ENCODE measurements at places on chromosomes 11 and 22. TPM values are rescaled to one million over a fixed set of nuclear protein-coding genes. Genes with fewer than 3 reads are reported as not detected.
A peak's percentile ranks its signal among the peaks of the same experiment; 100 is the strongest.

- no peak for DNase-seq
Observed at GRCh38 chr22:39350757-39351688, 1.2 kb downstream of the SYNGR1 start.

- no peak for DNase-seq
Observed at GRCh38 chr11:36044636-36045035, 100.8 kb downstream of the LDLRAD3 start.

- no peak for DNase-seq
Observed at GRCh38 chr11:73343076-73343873, 32.9 kb upstream of the RELT start.

GRCh38 chr11:66871521-66871901, 14.6 kb downstream of the LRFN4 start:
- no peak for DNase-seq

DNA sequence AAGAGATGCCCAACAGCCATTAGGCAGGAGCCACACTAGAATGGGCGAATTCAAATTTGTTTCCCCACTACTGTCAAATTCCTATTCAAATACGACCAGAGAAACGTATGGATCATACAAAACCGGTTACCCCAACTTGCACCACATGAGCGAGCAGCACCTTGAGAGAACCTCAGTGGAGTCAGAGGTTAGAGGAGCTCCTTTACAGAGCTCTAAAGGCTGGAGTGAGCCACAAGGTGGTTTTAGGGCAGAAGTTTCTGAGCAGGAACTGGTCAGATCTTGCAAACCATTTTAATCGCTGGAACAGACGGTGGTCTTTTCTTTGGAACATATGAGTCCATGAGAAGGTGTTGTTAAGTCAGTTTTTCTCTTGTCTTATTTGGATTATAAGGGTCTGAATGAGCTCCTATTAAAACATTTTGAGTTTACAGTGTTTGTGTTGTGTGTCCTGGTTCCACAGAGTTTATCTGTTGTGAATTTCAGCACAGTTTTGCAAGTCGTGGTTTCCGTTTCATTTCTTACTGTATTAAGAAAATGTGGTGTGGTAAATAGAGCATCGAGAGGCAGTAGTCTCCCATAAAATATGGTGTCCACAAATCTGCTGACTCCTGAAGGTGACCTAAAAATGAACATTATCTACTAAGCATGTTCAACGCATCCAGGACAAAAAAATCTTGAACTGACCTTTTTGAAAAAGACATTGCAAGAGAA, 471.7 kb downstream of the NTM start:
- no peak for DNase-seq

DNA sequence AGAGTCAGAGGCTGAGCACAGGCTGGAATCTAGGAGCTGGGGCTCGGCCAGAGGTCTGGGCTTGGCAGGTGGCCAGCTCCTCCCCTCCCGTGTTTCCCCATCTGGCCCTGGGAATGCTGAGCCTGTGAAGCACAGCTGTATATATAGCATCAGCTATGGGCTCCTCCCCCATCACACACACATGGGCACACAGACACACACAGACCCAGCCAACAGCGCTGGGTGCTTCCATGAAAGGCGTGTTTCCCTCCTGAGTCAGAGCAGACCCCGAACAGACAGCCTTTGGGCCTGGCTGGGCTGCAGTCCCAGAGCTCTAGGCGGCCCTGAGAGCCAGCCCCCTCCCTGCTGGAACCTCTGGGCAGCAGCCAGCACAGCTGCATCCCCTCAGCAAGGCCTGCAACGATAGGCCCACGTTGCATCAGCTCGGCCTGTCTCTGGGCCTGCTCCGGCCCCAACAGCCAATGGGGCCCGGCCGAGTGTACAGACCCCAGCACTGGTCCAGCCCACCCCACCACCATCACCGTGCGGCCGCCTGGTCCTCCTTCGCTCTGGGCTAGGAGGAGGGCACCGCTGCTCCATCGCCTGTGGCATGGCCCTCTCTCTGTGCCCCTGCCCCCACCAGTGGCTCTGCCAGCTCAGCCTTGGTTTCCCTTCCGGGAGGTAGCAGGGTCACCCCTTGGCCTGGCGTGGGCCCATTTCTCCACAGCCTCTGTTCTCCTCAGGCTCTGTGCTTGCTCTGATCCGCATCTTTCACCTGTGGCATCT, 7.6 kb upstream of the SERPINH1 start:
- DNase-seq, result no peak

DNA sequence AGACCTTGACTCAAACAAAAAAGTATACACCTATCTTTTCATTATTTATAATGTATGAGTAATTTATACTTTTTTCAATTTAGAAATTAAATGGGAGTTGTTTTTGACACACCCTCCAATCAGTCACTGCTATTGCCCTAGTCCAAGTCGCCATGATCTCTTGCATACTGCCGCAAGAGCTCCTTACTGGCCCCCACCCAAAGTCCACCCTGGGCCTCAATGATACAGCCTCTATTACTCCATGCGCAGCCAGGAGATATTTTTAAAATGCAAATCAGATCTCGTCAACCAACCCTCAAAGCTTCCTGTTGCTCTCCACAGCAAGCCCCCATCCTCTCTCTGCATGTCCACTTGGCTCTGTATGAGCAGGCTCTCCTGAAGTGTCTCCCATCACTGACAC, 12.8 kb upstream of the LMO1 start:
- DNase-seq, result no peak

- DNase-seq, result peak; percentile 92
Observed at GRCh38 chr11:117199053-117199915, at the start of gene TAGLN. TSS of gene TAGLN (plus strand) at chr11:117199370. CDS start at chr11:117203014, 3,644 bp downstream.

DNA sequence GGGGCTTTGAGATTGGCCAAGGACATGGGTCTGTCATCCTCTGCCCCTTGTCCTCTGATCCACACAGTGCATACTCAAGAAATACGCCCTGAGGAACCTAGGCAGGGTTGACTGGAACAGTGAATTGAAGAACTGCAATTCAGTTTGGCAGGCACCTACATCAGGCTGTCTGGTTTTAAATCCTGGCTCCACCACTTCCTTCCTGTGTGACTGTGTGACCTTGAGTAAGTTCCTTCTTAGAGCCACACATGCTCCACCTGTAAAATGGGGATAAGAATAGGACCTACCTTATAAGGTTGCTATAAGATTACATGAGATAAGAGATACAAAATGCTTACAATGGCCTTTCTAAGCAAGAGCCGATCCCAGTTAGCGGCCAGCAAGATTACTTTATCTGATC, 15.8 kb upstream of the TCF20 start:
- no peak for DNase-seq

- DNase-seq, result no peak
Observed at GRCh38 chr11:95835351-95835750, 45.1 kb downstream of the CEP57 start.

- peak; percentile 49 for DNase-seq
Observed at GRCh38 chr11:34341931-34342533, 15.8 kb downstream of the ABTB2 start.

- DNase-seq, result no peak
Observed at GRCh38 chr11:69498614-69499175, 17.2 kb downstream of the LINC01488 start.

GRCh38 chr11:93209466-93209865, 11.7 kb upstream of the SLC36A4 start:
- no peak for DNase-seq

DNA sequence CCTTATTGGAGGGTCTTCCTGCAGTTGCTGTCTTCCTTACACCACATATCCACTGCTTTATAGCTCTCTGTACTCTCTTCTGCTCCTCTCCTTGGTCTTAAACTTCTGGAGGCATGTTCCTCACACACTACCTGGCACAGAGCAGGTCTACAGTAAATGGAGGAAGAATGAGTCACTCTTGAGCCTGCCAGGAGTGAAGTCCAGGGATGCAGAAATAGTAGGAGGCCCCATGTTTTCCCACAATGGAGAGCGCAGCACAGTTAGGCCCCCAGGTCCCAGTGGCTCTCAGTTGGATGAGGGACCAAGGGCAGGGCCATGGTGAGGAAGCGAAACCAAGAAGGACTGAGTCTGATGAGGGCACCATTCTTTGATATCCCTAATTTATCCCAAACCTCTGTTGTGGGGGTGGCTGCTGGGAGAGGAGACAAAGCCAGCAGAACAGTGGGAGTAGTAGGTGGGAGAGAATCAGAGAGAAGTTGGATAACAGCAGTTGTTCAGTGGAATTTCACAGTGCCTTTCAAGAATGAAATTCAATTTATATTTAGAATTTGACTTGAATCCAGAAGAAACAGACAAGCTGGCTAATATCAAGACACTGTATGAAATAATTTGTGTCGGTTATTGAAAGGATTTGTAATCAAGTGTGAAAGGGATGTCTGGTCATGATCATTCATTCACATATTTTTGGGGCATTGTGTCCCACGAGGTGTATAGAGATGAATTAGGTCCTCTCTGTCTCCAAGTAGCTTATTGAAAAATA, 187.8 kb downstream of the HIPK3 start:
- DNase-seq, result peak; percentile 64

GRCh38 chr22:17305076-17305475, 64.2 kb upstream of the CECR2 start:
- no peak for DNase-seq

DNA sequence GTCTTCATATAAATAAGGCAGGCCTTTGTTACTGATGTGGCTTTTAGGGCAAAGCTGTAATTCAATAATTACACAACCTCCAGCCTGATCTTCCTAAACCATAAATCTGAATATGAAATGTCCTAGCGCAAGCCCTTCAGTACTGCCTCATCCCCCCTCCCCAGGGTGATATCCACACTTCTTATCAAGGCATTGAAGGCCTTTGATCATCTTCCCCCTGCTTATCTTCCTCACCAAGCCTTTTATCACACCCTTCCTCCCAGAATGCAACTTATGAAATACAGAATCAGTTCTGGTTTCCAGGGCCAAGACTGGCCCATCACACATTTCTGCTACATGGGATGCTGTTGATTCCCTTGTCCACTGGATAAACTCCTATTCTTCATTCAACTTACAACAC, 12.1 kb downstream of the SPON1 start:
- no peak for DNase-seq

DNA sequence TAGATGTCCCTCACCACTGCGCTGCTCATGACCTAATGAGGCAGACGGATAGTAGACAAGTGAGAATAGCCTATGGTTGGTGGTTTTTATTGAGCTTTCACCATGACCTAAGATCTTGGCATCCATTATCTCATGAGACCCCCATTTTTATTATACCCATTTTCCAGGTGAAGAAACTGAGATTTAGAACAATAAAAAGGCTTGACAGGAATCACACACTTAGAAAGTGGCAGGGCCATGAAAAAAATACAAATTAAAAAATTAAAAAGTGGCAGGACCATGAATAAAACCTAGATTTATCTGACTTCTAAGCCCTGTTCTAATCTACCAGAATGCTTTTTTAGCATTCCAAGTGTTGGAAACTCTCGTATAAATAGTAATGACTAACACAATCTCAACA, 1.1 kb downstream of the LRRC55 start:
- no peak for DNase-seq

Gene TMEM9B
- 72.1 TPM for total RNA-seq

Gene GAL3ST1
- not detected for total RNA-seq

Gene NXPE1
- total RNA-seq, result not detected

Gene GRAP2
- 0.22 TPM for total RNA-seq

Gene SWAP70
- total RNA-seq, result 31.9 TPM

Gene ARHGAP8
- not detected for total RNA-seq

Gene NECTIN1
- 1.7 TPM for total RNA-seq

Gene NXPE2
- not detected for total RNA-seq

Gene OR52I2
- total RNA-seq, result not detected

Gene C22orf23
- 0.05 TPM for total RNA-seq

Gene P2RY2
- total RNA-seq, result 0.84 TPM

Gene HTR3A
- not detected for total RNA-seq

Gene ANO9
- total RNA-seq, result 0.20 TPM

Measured in M059J (cell line).